ENCODE measurements at places on chromosomes 6 and 20.

GRCh38 chr6:117188627-117189201, 76.6 kb upstream of the VGLL2 start:
- no peak for DNase-seq

DNA sequence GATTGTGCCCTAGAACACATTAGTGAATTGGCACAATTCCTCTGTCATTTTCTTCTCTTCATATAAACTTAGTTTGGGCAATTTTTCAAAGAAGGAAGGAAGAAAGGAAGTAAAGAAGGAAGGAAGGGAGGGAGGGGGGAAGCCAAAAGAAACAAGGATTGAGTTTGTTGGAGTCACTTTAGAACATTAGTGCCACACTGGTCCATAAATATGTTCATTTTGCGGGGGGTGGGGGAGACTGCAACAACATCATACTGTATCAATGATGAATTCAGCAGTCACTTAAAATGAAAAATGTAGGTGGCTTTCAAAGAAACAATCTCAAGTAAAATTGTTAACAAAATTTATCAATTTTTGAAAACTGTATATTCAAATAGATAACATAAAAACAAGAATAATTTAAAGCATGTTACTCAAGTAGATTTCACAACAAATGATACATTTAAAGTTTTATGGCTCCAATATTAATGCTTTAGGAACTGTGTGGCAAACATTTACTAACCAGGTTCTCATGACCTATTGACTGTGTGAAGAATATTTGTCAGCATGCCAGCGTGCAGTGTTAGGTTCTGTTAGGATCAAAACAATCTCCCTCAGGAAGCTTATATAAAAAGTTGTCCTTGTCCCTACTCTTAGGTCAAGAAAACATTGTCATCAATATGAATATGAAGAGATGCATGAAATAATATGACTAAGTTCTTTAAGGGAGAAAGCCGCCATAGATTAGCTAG, 208.1 kb upstream of the AGPAT4 start:
- DNase-seq, result peak; percentile 7

GRCh38 chr20:32962053-32962452, 42.2 kb downstream of the SUN5 start:
- DNase-seq, result no peak

- peak; percentile 15 for DNase-seq
Measured at GRCh38 chr6:79048611-79049010, 29.4 kb downstream of the PHIP start.

DNA sequence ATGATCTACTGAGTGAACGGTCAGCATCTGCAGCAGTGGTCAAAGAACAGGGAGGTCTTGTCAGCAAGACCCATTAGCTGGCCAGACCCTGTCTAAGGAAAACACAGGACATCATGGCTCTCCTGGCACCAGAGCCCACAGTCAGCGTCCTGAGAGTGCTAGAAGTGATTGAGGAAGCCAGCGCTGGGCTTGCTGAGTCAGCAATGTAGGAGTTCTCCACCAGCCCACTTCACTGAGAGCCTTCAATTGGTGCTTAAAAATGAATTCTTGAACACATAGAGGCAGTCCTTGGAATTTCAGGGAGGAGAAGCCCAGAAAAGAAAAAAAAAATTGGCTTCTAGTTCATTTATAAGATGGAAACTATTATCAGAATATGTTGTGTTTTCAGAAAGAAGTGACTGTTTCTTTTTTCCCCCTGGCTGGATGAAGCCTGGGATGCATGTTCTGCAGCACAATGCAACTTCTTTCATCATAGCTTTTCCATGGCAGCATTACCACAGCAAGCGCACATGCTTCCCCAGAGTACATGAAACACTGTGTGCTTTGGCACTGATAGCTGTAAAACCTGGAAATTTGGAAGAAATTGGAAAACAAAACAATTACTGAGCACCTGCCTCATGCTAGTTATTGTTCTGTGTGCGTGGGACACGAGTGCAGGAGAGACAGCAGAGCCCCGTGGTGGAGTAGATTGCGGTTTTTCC, 899.9 kb downstream of the C6orf118 start:
- DNase-seq, result no peak

DNA sequence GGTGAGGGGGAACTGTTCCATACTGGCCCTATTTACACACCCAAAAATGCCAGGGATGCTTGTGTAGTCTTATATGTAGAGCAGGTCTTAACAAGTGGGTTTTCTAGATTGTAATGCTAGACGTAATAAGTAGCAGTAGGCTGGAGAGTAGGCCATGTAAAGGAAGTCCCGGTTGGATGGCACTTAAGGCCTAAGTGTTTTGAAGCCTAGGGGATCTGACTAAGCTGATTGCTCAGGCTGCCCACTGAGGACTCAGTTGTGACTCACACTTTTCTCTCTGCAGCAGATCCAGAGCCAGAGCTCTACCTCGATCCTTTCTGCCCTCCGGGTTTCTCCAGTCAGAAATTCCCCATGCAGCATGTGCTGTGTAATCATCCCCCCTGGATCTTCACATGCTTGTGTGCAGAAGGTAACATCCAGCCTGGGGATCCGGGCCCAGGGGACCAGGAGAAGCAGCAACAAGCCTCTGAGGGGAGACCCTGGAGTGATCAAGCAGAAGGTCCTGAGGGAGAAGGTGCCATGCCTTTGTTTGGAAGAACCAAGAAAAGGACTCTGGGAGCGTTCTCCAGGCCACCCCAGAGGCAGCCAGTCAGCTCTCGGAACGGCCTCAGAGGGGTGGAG, 26.6 kb downstream of the ZNF133 start:
- peak; percentile 10 for DNase-seq

DNA sequence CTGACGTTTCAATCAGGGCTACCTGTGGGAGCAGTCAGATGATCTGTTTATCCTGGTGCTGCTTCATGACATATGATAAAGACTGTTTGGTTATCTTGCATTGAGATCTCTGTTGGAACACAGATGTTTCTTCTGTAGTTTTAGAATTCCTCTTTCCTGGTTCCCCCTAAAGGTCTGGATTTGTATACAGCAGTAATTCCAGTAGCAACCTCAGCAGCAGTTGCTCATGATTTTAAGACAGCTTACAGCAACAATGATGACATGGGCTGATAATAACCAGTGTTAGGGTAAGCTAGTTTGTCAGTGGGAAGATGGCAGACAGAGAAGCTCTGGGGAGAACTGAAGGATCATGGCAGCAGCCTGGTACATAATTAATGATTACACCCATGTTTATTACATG, 439.4 kb downstream of the PHF3 start:
- no peak for DNase-seq

GRCh38 chr6:101760843-101761621, 367.5 kb downstream of the GRIK2 start:
- peak; percentile 16 for DNase-seq

GRCh38 chr20:14821251-14821650, 483.8 kb upstream of the FLRT3 start:
- DNase-seq, result no peak

GRCh38 chr6:118743746-118744145, 92.4 kb upstream of the CEP85L start:
- peak; percentile 41 for DNase-seq

DNA sequence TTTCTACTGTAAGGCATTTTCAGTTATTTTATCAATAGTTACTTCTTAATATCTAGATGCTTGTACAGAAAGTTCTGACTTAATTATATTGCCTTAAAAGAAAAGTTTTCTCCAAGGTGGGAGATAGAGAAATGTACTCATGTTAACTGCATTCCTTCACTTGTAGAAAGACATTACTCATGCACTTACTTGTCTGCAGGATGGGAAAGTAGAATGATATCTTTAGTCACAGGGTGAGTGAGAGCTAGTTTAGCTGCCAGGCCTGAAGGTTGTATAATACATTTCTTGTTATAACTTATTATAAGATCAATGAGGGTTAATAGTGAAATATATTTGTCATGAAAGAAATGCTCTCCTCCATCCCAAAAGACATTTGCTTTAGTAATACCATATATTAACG, 92.1 kb downstream of the CRYBG1 start:
- DNase-seq, result no peak

DNA sequence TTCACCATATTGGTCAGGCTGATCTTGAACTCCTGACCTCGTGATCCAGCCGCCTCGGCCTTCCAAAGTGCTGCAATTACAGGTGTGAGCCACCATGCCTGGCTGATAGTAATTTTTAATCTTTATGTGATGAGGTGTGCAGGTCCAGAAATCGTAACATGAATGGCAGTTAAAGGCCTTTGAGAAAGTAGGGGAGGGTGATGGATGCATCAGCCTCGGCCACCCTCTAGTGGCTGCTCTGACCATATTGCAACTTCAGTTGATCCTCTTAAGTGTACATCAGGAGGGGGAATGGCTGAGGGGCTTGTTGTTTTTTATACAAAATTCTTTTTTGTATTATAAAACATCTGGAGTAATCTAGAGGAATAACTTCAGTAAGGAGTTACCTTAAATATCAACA, 193.0 kb downstream of the ZFAND3 start:
- DNase-seq, result no peak

GRCh38 chr6:84674395-84674794, 90.0 kb downstream of the TBX18 start:
- DNase-seq, result no peak

DNA sequence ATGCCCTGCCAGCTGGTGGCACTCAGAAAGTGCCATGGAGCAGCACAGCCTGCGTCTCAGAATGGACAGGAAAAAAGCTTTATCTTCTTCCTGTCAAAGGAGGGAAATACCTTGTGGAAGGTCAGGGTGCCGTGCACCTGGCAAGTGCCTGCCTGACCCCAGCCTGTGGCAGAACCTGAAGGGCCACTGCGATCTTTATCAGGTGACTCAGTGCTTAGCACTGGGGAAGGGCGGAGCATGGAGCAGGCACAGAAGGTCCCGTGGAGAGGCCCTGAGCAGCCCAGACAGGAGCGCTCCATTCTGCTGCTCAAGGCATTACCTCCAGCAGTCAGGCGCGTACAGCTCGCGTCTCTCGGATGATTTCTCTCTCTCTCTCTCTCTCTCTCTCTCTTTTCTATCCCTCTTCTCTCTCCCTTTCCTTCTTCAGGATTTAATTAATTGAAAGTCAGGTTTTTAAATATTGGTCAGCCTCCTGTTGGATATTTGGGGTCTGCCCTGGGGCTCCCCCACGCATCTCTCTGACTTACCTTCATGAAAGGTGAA, 31.7 kb downstream of the FOXC1 start:
- DNase-seq, result no peak

DNA sequence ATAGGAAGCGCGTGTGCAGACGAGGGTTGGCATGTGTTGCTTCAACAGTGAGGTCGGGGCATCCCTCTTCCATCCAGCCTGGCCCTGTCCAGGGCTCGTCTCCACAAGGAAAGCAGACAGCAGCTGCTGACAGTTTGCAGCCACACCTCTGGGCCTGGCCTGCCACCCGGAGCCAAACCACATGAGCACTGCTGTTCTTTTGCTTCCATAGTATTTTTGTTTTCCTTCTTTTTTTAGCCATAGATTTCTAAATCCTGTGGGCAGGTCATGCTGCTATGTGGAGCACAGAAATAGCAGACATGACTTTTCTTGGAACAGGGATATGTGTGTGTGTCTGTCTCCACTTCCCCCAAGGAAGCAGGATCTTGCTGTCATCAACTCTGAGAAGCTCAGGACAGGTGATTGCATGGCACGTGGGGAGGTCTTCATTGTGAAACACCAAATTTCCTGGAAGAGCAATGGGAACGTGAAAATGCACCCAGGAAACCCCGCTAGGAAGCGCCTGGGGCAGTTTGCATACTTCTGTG, 167.4 kb downstream of the DTNBP1 start:
- DNase-seq, result no peak

GRCh38 chr20:5172167-5172601, 45.4 kb downstream of the CDS2 start:
- no peak for DNase-seq

GRCh38 chr6:3352678-3353077, 93.9 kb downstream of the PSMG4 start:
- DNase-seq, result no peak

DNA sequence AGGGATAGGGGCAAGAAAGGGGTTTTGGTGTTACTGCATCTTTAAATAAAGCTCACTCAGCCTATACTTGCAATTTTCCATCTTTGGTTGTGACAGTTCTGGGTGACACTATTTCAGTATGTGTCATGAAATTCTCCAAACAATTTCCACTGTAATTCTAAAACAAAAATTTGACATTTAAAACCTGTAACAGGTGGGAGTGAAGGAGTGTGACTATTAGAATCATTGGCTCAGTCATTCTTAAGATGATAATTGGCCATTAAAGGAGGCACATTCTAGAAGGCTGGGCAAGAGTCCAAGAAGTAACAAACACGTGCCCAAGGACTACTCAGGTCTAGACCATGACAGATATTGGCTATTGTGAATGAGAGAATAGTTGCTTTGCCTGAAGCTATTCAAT, 153.3 kb upstream of the ARG1 start:
- DNase-seq, result no peak

DNA sequence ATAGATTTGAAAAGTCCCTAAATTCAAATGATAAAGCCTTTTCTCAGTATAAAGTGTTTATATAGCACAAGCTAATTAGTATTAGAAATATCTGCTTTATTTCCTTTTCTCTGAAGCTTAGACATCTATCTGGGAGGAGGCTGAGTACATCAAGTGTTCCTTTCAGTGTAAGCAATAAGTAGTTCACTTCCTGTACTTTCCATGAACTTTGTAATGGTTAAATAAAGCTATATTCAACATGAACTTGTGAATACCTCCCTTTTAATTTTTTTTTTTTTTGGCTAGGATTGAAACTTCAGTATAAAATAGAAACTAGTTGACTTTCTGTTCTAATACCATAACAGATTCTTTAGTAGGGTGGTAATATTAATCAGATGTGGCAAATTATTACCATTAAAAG, 190.9 kb downstream of the CENPW start:
- DNase-seq, result no peak

- DNase-seq, result no peak
Measured at GRCh38 chr6:169159331-169159730, 94.3 kb downstream of the THBS2 start.

- no peak for DNase-seq
Measured at GRCh38 chr6:13404228-13404891, 76.0 kb upstream of the TBC1D7 start.

- no peak for DNase-seq
Measured at GRCh38 chr6:99254616-99255550, 94.6 kb downstream of the FAXC start.

- no peak for DNase-seq
Measured at GRCh38 chr6:97687916-97688315, 404.9 kb upstream of the MMS22L start.

GRCh38 chr6:92822222-92822621, 597.1 kb downstream of the EPHA7 start:
- no peak for DNase-seq

- DNase-seq, result peak; percentile 41
Measured at GRCh38 chr6:83514866-83515466, 2.6 kb downstream of the PRSS35 start.

GRCh38 chr6:166814390-166814789, 142.0 kb downstream of the RNASET2 start:
- DNase-seq, result no peak

GRCh38 chr6:111916747-111917146, 43.5 kb upstream of the FYN start:
- no peak for DNase-seq

GRCh38 chr6:82980086-82980485, 85.6 kb downstream of the UBE3D start:
- DNase-seq, result peak; percentile 41

DNA sequence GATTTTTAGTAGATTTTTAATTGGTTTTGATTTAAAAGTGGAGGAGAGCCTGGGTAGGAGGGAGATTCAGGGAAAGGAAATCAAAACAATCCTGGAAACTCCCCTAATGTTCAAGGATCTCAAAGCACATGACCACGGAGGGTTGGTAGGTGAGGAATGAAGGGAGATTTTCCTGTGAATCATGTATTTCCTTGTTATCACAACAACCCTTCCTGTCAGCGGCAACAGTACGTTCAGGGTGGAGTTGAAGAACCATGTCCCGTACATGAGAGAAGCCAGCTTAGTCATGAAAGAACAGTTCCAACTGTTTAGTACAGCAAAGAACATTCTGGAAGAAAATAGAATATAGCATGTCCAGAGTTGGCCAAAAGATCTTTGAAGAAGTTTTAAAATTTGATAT, 79.4 kb upstream of the SCAF8 start:
- peak; percentile 50 for DNase-seq
